Amniotic stem cell (primary cell): ENCODE measurements at places on chromosomes 12 and 14.

DNA sequence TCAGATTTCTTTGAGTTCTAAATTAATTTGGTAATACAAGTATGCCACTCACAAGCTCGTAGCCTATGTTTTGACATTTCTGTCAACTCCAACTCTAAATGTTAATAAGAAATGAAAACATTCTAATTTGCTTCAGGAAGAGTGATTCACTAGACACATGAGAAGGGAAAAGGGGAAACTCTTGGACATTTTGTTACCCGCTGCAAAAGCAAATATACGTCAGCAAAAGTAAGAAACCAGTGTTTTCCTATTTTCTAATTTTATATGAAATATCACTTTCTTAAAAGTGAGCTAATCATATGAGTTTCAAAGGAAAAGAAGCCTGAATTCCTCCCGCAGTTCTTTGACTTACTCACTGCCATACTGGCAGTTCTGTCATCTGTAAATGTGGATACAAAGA, 162.3 kb downstream of the GRIP1 start:
- no peak for DNase-seq

DNA sequence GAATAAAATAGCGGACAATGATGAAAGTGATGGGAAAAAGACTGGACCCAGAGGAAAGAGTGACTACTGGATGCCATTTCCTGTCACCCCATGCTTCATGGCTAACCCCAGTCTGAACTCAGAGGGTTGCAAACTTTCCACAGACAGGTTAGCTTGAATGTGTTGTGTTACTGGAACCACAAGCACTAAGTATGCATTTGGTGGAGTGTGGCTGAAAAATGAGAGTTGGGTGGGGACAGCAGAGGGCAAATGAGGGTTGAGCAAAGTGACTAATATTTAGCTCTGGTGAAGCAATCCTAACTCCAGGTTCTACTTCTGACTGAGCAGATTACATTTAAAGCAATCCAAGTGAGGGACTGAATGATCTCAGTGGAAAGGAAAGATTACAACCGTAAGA, 1.6 kb downstream of the SLC16A7 start:
- DNase-seq, result peak; percentile 80

DNA sequence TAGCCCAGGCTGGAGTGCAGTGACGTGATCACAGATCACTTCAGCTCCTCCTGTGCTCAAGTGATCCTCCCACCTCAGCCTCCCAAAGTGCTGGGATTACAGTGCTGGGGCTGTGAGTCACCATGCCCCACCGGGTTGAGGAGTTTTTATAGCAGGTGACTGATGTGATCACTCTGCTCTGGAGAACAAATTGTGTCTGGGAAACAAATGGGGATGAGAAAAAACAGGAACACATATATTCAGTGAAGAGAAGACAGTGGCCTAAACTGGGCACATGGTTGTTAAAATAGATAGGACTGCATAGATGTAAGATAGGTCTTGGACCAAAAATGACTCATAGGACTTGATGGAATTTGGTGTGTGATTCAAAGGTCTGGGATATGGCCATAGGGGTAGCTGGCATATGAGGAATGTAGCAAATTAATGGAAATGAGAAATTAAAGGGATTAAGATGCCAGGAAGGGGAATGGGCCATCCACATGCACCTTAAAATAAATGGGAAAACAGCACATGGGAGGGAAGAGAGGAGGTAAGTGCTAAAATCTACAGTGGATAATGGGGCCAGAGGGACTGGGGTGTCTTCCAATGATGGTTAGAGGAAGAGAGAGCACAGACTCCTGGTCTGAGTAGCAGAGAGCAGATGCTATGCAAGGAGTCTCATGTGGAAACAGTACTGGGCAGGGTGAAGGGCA, 11.2 kb downstream of the BCAT1 start:
- no peak for DNase-seq

DNA sequence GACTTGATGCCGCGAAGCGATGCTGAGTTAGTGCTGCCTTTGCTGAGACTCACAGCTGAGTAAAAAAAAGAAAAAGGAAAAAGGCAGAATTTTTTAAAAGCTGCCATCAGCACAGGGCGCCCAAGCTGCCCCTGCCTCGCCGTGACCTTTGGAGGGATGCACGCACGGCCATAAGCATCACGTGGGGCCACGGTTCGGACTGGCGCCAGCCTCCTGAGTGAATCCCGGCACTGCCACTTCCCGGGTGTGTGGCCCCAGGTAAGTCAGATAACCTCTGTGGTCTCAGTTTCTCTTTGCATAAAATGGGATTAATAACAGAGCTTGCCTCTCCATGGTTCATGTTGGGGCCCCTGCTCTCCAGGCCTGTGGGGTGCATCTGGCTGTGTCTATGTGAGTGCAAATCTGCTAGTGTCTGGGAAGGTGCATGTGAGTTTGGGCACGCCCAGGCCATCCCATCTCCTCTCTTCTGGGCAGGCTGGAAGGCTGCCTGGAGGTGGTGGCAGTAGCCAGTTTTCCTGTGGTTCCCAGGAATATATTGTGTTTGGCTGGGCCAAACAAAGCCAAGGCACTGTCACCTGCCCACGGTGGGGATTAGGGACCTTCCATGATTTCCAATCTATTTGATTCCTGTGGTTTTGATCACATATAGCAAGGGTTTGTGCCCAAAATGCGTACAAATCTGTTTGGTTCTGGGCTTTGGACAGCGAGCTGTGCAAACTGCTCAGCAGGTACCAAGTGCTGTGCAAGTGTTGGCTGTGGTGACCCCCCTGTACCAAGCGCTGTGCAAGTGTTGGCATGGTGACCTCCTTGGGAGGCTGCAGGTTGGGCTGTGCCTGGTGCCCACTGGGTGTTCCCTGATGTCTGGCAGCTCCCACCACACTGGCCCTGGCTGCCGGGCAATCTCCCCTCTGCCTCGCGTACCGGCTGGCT, 43.5 kb upstream of the NCOR2 start:
- no peak for DNase-seq

DNA sequence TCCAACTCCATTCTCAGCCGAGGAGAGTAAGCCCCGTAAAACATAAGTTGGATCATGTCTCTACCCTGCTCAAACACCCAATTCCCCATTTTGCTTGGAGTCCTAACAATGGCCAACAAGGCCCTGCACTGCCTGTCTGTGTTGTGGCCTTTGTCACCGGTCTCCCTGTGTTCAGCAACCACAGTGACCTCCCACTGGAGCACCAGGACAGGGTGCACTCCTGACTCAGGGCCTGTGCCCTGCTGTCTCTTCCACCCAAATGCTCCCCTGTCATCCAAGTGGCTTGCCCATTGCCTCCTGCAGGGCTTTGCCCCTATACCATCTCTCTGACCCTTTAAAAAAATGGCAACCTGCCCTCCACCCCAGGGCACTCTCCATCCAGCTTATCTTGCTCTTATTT, 4.4 kb upstream of the KRT85 start:
- DNase-seq, result no peak

GRCh38 chr12:32947206-32948067, 50.9 kb upstream of the PKP2 start:
- DNase-seq, result no peak

DNA sequence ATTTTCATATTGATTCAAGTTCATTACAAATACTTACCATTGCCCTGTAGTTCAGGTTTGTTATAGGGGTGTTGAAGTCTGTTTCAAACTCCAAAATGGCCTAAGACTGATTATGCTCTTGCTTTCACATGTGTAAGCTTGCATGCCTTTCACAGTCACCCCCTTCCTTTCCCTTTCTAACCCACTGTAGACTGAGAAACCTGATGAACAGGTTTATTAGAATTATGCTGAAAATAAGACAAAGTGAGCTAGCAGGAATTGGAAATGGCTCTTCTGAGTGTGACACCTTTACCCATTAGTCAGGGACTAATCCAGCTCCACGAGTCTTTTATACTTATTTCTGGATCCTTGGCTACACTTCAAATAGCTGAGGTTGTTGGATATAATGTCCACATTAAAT, 38.9 kb downstream of the FBXO33 start:
- no peak for DNase-seq

DNA sequence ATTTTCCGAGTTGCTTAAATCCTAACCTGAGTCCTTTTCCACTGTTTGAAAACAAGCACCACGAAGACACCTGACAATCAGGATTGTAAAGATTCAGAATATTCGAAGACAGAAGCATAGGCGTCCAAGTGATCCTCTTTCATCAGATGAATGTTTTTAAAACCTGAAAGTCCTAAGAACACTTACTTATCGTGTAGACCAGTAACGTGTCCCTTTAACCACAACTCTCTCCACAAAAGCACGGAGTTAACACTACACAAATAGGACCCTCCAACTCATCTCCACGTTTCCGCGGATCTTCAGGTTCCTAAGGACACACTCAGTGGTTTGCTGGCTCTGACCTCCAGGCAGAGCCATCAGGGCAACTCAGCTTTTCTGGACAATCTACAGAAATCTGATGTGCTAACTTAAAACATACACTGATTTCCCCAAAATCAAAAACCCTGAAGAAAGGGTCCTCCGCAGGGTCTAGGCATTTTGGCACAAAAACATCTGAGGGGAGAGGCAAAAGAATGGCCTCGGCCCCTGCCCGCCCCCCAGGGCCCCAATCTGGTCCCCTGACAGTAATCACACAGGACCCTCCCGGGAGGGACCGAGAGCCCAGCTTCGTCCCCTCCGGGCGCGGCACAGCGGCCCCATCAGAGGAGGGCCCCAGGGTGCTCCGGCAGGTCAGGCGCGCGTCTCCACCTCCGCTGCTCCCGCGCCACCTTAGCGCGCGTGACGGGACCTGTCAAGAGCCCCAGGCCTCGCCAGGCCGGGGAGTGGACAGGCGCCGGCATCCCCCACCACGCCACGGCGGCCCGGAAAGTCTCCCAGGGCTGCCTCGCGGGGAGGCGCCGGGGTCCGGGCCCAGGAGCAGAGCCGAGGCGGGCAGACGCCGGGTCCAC, 925 bp downstream of the DICER1 start:
- DNase-seq, result peak; percentile 14

DNA sequence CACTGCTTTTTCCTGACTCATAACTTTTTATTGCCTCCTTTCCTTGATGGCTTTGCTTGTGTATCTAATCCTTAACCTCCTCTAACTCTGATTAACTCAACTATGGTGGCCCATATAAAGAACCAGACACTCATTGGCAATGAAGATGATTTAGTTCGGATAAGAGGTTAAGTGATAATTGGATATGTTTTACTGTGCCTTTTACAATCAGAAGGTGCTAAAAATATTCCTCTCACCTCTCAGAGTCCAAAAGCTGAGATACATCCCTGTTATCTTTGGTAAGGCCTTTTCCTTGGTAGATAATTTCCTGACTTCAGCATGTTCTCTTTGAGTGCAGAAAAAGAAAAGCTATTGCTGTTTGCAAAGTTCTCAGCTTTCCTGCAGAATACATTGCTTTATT, 367.7 kb downstream of the SLC16A7 start:
- no peak for DNase-seq

DNA sequence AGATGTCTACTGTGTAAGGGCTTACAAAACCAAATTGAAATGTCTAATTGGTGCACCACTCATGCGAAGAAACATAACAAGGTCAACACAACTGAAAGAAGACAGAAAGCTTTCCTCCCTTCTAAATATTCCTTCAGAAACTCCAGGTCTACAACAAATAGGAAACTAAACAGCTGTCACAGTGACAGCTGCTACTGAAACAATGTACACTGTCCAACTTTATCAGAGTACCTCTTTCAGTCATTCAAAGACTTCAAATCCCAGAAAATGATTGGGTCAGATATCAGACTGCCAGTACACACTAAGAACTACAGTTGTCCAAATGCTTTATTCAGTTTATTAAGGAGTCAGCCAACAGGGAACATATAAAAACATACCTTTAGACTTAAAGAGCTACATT, 35.2 kb downstream of the CEP128 start:
- no peak for DNase-seq

- DNase-seq, result no peak
These were observed 3.0 kb downstream of the GAS2L3 start for GRCh38 chr12:100576331-100577036.

- DNase-seq, result no peak
These were observed 27.9 kb downstream of the BORCS5 start for GRCh38 chr12:12384571-12385340.

GRCh38 chr12:41213107-41213506, 25.0 kb downstream of the PDZRN4 start:
- DNase-seq, result no peak

- DNase-seq, result no peak
These were observed 60.7 kb downstream of the PLCZ1 start for GRCh38 chr12:18676996-18677588.

GRCh38 chr12:76137606-76138005, 53.1 kb upstream of the NAP1L1 start:
- no peak for DNase-seq

- DNase-seq, result no peak
These were observed 9.9 kb downstream of the POP5 start for GRCh38 chr12:120571299-120571698.

GRCh38 chr12:76495556-76495955, 64.0 kb downstream of the OSBPL8 start:
- DNase-seq, result no peak

DNA sequence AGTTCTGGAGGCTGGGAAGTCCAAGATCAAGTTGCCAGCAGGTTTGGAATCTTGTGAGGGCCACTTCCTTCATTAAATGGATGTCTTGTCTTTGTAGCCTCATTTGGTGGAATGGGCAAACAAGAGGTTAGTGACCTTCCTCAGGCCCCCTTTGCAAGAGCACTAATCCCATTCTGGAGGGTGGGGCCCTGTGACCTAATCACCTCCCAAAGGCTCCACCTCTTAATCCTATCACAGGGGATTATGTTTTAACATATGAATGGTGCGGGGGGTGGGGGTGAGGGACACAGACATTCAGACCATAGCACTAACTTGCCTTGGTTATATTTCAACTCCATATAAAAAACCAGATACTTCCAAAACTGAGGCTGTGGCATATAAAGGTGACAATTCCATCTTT, 59.9 kb upstream of the PPP4R3A start:
- no peak for DNase-seq

DNA sequence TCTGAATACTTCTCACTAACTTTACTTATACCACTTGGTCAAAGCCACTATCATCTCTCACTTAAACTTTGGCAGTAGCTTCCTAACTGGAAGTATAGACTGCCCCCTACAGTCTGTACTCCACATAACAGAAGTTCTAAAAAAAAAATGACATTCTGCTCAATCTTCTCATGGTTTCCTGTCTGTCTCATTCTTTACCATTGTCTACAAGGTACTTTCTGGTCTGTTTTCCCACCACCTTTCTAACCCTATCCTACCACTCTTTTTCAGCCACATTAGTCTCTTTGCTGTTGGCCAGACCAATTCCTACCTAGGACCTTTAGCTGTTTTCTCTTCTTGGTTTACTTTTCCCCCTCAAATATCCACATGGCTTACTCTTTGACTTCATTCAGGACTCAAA, 14.7 kb downstream of the CPSF6 start:
- no peak for DNase-seq
